HS-5 (cell line): ENCODE measurements at places on chromosomes 12 and 14.

GRCh38 chr12:85575120-85576096 lies 260.8 kb downstream of the RASSF9 start:
- peak; percentile 42 for DNase-seq

DNA sequence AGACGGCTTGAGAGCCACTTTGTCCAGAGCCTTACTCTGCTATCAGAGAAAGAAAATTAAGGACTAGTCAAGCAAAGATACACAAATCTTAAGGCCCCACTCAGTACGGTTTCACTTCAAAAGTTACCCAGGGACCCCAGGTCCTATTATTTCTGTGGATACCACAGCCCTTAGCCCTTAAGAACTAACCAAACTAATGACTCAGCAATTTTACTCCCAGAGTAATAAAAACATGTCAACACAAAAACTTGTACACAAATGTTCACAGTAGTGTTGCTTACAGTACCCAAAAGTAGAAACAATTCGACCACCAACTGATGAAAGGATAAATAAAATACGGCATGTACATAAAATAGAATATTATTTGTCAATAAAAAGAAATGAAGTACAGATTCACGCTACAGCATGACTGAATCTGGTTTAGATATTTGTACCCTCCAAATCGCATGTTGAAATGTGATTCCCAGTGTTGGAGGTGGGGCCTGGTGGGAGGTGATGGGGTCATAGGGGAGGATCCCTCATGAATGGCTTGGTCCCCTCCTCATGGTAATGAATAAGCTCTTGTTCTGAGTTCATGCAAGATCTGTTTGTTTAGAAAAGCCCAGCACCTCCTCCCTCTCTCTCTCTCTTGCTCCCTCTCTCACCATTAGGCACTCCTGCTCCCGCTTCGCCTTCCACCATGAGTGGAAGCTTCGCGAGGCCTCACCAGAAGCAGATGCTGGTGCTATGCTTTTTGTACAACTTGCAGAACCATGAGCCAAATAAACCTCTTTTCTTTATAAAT lies 30.5 kb downstream of the AREL1 start:
- no peak for DNase-seq

DNA sequence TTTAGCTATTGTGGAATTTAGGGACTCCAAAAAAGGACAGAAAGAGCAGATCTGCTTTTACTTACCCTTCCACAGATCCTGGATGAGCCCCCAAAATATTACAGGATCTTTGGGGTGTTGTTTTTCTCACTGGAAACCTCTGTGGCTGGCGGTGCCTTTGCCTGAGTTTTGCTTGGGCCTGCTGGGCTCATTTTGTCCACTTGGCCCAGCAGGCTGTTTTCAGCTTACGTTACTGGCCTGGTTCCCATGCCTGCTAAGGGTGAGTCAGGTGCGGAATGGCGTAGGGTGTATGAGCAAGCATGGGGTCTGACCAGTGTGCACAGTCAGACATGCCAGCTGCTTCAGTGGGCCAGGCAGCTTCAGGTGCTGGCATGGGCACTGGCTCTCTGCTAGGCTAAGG lies 45.8 kb downstream of the HSD17B6 start:
- no peak for DNase-seq

- no peak for DNase-seq
Observed at GRCh38 chr12:98653866-98654493, 8.9 kb downstream of the APAF1 start.

DNA sequence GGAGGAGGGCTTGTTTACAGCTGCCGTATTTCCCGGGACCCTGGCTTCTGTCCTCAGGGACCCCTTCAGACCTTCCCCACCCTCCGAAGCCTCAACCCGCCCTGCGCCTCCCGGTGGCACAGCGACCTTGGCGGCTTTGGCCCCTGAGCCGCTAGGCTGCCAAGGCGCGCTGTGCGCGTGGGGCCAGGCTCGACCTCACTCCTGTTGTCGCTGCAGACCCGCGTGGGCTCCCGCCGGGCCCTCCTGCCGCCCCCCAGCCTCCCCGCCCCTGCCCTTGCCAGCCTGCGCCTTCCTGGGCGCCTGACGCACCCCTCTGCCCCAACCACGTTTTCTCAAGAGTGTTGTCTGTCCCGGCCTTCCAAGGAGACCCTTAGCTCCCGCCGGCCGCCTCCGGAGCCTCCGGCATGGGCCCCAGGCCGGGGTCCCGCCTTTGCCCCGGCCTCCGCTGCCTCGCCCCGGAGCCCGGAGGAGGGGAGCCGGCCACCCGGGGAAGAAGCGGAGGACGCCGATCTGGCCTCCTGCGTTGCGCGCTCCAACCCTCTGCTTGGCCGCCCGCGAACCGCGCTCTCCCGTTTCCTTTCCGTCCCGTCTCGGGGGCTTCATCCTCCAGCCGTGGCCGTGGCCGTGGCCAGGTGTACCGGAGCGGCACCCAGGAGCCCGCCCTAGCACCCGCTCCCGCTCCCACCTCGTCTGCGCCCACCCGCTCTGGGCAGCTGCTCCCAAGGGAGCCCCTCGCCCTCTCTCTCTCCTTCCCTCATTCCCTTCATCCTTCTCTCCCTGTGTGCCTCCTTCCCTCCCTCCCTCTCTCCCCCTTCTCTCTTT lies 19.9 kb downstream of the PPP2R5C start:
- DNase-seq = no peak

DNA sequence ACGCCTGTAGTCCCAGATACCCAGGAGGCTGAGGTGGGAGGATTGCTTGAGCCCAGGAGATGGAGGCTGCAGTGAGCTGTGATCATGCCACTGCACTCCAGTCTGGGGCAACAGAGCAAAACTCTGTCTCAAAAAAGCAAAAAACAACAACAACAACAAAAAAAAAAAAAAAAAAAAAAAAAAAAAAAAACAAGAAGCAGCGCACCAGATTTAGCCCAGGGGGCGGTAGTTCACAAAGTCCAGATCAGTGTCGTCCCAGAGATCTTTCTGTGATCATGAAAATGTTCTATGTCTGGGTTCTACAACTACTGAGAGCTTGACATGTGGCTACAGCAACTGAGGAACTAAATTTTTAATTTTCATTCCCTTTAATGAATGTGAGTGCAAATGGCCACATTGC lies 27.4 kb downstream of the OAS2 start:
- no peak for DNase-seq

GRCh38 chr14:23938823-23939222 lies 14.7 kb upstream of the DHRS4 start:
- DNase-seq = no peak
